Stimulated activated CD4-positive, alpha-beta T cell treated with anti-CD3 and anti-CD28 coated beads, Interleukin-1b, Interleukin-23, amount 100 ng/mL, for 4 hours (primary cell): ENCODE measurements at places on chromosomes 11 and 22.

DNA sequence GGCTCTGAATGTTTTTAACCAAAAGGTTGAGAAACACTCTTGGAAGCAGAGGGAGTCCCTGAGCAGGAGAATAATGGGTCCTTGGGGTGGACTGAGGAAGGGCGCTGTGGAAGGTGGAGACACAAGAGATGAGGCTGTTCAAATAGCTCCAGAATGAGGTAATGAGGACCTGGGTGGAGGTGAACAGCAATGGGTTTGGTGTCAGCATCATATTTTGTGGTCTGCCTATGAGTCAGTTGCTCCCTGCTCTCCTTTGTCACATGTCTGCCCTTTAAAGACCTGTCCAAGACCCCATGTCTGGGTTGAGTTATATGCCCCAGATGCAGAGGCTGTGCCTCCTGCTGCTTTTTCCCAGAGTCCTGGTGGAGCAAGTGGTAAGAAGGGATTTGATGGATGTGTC, 113.6 kb downstream of the BARX2 start:
- no peak for DNase-seq

DNA sequence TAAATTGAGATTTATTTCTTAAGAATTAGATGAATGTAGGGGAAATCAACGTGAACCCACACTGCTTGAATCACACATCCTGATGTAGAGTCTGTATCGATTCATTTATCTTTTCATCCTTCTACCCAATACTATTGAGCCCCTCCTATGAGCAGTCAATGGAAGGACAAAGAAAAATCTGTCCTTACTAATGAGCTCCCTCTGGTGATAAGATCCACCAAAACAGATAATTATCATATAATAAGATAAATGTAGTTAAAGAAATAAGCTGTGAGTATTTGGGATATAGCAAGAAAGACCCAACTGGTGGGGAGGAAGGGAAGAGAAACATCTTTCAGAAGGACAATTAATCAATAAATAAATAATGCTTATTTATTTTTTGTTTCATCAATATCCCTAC, 385.1 kb upstream of the CCDC90B start:
- no peak for DNase-seq

- peak; percentile 42 for DNase-seq
These were observed 64.2 kb downstream of the MED15 start for GRCh38 chr22:20571531-20572007.

DNA sequence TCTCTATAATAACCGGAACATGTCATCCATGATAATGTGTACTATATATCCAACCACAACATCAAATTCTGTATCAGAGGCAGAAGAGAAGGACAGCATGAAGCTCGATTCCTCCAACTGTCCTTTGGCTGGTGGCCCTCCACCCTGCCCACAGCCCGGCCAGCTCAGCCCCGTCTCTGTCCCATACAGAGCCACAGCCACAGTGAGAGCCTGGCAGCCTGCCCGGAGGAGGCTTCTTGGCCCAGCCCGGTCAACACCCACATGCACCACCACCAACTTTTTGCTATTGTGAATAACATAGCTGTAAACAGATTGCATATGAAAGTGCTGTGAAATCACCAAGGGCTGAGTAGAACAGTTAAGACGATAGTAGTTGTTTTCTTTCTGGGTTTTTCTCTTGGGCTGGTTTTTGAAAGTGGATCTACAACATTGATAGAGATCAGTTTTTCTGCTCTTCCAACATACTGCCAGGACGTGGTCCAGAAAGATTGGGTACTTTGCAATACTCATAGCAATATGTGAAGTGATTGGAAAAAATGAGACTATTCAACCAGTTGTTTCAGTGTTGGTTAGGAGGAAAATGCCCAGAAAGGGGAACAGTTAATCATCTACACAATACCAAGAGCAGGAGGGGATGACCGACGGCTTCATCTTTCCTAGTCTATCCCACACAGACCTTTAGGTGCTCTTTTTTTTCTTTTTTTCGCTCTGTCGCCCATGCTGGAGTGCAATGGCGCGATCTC, 6.9 kb upstream of the TUBA8 start:
- no peak for DNase-seq

DNA sequence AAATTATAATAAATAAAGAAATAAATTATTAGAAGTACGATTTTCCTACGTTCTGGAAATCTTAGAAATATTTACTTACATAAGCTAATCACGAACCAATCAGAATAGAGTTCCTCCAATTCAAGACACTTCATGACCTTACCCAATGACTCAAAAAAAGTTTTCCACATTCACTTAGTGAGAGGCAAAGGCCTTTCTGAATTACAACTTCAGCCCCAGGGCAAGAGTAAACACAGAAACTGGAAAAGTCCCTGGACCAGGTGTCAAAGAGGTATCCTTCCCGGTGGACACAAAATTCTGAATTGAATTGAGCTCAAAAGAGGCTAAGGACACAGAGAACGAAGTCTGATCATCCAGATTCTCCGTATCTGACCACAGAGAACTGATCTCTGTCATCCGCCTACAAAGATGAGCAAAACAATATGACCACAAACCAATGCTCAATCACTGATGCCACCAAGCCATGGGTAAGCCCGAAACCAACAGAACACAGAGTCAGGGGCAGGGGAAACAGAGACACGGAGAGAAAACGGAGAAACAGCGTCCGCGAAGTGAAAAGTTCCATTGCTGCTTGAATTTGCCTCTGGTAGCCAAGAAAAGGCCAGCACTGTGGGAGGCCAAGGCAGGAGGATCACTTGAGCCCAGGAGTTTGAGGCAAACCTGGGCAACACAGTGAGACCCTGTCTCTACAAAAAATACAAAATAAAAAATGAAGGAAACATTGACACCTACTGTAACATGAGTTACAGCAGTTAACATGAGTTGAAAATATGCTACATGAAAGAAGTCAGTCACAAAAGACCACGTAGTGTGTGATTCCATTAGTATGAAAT, 6.8 kb downstream of the BID start:
- DNase-seq = no peak

DNA sequence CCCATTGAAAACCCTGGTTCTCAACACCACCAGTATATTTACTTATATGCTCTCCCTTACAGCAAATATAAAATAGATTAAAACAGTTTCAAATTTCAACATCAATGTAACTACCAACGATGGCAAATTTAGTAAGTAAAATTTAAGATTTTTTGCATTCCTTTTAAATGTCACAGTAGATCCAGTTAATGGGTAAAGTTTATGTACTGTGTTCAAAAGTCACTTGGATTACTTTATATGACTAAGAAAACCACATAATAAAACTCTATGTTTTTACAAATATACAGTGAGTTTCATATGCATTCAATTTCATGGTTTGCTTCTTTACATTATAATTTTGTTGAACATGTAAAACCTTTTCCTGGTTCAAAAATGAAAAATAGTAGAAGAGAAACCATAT, 364.6 kb downstream of the AASDHPPT start:
- no peak for DNase-seq

GRCh38 chr11:12382451-12382850, 5.1 kb downstream of the PARVA start:
- no peak for DNase-seq

GRCh38 chr11:58004664-58005063, 19.0 kb upstream of the OR9Q1 start:
- DNase-seq = no peak

- DNase-seq = no peak
These were observed 425.9 kb downstream of the OPCML start for GRCh38 chr11:133106417-133106816.

DNA sequence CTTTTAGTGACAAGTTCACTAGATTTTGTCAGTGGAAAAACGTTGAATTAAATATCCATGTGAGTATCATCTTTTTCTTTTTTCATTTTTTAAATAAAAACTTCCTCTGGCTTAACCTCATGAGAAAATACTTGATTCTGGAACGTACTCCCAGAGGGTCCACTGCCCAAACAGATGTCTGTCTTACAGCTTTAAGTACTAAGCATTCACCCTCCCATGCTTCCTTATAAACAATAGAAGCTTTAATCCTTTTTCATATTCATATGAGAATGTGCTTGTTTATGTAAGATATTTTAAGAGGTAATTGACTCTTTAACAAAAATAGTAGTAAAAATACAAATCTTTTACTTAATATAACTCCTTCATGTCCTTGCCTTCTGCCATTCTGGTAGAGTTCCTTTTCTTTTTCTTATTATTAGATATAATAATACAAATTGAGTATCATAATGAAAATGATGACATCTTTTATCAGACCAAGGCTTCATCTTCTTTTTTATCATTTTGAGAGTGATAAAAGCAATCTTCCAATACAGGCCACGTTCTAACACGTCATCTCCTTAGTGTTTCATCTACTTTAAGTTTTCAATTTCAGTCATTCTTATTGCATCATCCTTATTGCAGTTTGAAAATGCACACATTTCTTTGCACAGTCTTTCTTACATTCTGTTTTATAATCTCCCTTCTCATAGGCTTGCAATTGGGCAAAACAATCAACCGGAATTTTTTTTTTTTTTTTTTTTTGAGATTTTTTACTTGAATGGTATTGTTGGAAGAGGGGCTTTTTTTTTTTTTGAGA, 69.5 kb upstream of the MYO18B start:
- no peak for DNase-seq

DNA sequence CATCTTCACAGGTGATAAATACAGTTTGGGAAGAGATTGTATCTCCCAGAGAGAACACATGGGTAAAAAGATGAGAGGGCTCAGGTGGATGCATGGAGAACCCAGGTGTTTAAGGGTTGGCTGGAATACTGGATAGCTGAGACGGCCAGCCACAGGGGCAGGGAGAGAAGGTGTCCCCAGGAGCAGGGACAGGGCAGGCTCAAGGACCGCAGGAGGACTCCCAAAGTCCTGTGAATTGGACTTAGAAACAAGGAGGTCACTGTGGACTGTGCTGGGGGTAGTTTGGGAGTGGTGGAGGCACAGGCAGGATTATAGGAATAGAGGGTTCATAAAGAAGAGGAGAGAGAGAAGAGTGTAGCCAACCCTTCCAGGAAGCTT, 103.8 kb upstream of the PARVA start:
- DNase-seq = no peak

GRCh38 chr11:115848080-115848479, 343.9 kb upstream of the CADM1 start:
- DNase-seq = no peak

GRCh38 chr11:125330462-125331325, 165.4 kb downstream of the FEZ1 start:
- DNase-seq = no peak

GRCh38 chr11:114063149-114063828, 3.8 kb downstream of the ZBTB16 start:
- DNase-seq = no peak

DNA sequence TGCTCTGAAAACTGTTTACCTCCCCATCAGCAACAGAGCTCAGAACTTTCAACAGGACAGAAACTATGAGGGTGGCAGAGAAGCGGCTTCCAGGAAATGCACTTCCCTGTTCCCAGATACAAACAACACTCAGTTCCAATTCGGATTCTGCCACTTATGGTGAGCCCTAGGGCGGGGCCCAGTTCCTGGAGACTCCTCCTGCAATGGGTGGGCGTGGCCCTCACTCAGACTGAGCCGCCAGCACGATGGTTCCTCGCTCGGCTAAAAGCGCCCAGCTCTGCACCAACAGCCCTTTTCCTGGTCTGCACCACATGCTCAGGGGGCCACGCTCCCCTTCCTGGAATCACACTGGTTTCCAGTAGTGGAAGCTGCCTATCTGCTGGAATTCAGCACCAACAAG, 314.1 kb downstream of the CTTN start:
- no peak for DNase-seq

DNA sequence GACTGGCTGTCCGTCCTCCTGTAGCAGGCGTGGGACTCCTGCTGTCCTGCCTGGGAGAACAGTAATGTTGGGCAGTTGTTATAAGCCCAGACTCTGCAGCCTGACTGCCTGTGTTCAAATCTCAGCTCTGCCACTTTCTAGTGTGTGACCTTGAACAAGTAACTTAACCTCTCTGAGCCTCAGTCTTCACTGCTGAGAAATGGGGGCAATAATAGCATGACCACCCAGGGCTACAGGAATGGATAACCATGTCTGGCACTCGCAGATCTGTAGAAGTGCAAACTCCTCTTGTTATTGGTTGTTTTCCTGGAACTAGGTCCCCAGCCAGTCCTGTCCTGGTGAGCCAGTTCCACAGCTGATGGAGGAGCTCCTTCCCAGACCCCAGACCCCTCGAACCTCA, 69.7 kb downstream of the TP53I11 start:
- DNase-seq = no peak

DNA sequence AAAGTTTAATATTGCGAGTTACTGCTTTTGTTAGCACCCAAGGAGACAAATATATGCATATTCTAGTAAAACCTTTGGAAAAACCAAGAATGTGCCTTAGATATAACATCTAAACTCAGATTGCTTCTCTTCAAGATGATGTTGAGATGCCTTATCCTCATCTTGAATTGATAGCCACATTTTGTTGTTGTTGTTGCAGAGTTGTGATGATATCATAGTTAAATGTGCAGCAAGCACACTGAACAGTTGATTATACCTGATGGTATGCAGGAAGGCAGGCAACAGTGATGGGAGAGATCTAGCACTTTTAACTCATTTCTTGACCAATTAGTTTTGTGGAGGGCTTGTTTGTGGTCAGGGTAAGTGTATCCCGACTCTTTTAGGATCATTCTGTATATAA, 48.0 kb downstream of the KDM2A start:
- DNase-seq = no peak
